ENCODE measurements at places on chromosomes 11 and 22.
A peak's percentile ranks its signal among the peaks of the same experiment; 100 is the strongest.

- DNase-seq = no peak
Observed at GRCh38 chr11:12157241-12157661, 46.9 kb downstream of the MICAL2 start.

DNA sequence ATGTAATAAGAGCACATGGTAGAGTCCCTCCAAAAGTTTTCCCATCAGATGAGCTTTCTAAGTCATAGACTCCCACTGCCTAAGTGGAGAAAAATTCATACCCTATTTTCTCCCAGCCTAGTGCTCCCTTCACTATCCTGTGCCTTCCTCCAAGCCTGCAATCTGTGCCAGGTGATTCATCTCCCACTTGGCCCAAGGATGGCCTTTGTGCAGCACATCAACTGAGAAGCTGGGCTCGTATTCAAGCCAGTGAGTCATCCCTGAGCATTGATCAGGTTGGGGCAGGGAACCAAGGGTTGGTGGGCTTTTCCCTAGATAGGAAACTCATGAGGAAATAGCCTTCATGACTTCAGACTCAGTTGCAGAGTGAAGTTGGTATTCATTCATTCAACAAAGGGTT is 64.6 kb downstream of the PANX1 start:
- DNase-seq = no peak

DNA sequence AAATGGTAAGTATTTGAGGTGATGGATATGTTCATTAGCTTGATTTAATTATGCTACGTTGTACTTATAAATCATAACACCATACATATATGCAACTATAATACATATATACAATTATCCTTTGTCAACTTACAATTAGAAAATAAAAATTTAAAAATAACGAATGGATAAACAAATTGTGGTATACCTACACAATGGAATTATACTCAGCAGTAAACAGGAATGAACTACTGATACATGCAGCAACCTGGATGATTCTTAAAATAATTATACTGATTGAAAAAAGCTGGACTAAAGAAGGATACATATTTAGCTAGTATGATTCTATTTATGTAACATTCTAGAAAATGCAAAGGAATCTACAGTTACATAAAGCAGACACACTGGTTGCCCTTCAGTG is 425.7 kb downstream of the DYNC2H1 start:
- no peak for DNase-seq

DNA sequence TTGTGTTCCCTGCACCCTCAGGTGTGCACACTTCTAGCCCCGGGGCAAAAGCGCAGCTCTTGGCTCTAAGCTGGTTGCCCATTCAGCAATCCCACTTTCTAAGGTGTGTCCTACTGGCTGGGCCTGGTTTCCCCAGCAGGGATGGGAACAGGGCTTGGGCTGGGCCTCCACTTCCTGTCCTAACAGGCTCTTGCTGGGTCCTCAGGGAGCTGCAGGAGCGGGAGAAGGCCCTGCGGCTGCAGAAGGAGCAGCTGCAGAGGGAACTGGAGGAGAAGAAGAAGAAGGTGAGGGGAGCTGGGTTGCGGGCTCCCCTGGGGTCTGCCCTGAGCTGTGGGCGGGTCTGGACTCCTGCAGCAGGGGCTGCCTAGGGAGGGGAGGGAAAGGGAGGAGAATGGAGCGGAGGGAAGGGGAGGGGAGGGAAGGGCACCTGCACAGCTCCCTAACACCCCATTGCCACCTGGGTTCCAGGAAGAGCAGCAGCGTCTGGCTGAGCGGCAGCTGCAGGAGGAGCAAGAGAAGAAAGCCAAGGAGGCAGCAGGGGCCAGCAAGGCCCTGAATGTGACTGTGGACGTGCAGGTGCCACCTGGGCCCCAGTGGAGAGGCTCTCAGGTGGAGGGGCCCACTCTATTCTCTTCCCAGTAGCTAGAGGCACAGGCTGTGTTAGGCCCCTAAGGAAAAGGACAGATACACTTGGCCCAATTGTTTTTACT is 24.6 kb downstream of the INCENP start:
- DNase-seq = no peak

DNA sequence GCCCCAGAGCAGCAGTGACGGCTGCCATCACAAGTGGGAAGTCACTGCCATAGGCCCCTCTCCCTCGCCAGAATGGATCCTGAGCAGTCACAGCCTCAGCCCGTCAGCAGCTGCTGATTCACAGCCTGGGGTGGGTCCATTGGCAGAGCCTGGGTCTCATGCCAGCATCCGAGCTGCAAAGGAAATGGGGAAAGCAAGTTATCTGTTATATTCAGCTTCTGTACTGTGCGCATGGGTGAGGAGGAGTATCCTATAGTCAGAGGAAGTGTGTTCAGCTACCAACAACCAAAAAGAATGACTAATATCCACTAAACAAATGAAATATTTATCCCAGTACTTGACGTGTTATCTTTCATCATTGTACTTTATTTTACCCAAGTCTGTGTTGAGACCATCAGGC is 119.7 kb downstream of the RCN1 start:
- DNase-seq = no peak

- DNase-seq = peak; percentile 65
Observed at GRCh38 chr11:118928870-118929500, 3.3 kb upstream of the BCL9L start.

DNA sequence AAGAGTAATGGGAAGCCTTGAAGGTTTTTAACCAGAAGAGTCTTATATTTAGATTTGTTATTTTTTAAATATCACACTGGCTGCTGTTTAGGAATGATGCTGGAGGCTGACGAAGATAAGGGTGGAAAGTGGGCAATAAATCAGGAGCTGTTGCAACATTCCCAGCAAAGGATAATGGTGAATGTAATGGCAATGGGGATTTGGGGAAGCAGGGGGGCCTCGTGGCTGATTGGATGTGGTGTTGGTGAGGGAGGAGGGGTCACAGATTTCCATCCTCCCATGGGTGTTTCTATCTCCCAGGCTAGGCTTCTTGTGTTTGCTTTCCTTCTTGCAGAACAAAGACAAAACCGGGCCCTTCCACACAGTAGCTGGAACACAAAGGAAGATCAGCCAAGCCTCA is 80.8 kb downstream of the PIWIL4 start:
- DNase-seq = no peak

GRCh38 chr22:29302402-29302680 is 4.1 kb upstream of the GAS2L1 start:
- DNase-seq = no peak

DNA sequence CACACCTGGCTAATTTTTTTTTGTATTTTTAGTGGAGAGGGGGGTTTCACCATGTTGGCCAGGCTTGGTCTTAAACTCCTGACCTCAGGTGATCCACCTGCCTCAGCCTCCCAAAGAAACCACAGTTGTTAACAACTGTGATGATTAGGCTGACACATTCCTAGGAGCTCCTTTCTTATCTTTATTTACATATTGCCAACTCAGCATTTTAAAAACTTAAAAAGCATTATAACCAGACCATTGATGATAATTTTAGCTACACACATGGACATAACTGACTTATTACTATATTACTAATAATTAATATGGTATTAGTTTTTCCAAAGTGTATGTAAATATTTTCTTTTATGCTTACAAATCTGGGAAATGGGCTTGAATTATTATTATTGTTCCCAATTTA is 82.9 kb upstream of the FAT3 start:
- no peak for DNase-seq

DNA sequence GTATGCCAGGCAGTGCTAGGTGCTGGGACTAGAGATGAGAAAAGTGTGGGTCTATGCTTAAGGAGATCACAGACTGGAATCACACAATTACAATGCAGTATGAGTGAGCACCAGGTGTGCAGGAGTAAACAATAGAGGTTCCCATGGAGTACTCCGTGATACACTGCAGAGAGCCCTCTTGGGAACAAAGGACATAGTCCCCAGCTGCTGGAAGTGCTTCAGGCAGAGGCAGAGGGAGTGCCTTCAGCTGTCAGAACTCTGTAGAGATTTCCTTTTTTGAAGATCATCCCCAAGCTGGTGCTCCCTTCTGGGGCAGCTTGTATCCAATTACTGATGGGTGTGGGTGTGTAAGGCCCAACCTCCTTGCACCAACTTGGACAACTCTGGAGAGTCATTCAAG is 143.5 kb upstream of the PLET1 start:
- DNase-seq = peak; percentile 67

- no peak for DNase-seq
Observed at GRCh38 chr11:75571625-75572024, 9.6 kb downstream of the SERPINH1 start.

GRCh38 chr22:24144056-24144777 is 37.1 kb upstream of the SUSD2 start:
- DNase-seq = no peak

- peak; percentile 12 for DNase-seq
Observed at GRCh38 chr11:1652771-1653540, 23.4 kb downstream of the KRTAP5-5 start.

DNA sequence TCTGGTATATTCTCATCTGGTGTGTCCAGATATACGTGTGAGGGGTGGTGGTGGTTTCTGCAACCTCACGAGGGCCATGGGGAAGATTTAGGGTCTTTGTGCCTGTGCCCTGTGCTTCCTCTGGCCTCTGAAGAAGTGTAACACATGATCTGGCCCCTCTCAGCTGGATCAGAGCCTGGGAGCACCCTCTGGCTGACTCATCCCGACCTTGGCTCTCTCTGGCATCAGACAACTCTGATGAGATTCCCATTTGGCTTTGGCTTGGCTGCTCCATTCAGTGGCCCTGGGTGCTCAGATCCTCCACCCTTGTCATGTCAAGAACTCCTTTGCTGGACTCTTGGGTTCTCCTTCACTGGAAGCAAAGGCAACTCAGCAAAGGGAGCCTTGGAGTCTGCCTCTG is 45.2 kb downstream of the RASSF10 start:
- no peak for DNase-seq

DNA sequence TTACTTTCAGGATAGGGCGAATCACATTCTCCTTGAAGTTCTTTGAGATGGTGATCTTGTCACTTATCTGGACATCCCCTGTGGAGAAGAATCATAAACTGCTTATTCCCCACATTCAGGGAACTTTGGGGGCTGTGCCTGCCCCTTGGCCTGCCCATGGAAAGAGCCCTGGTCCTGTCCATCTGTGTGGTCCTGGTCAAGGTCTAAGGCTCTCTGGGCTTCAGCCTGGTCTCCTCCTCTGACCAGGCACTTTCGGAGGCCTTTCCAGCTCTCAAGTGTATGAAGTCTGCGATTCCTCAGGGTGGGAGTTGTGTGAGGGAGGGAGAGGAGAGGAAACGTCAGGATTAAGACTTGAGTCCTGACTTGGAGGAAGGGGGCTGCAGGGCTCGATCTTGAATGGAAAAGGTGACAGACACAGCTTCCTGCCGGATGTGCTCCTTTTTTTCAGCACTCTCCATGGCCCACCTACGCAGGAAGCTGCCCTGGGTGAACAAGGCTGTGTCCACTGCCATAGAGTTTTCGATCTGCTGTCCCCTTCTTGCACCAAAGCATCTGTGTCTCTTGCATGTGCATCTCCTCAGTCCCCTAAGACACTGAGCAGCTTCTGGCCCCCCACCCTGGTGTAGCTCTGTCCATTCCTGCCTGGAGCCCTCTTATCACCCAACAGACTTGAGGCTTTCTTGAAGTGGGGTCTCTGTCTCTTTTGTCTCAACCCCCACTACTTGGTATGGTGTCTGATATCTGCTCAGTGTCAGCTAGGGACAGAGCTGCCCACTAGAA is 50.8 kb upstream of the PHOX2A start:
- no peak for DNase-seq

DNA sequence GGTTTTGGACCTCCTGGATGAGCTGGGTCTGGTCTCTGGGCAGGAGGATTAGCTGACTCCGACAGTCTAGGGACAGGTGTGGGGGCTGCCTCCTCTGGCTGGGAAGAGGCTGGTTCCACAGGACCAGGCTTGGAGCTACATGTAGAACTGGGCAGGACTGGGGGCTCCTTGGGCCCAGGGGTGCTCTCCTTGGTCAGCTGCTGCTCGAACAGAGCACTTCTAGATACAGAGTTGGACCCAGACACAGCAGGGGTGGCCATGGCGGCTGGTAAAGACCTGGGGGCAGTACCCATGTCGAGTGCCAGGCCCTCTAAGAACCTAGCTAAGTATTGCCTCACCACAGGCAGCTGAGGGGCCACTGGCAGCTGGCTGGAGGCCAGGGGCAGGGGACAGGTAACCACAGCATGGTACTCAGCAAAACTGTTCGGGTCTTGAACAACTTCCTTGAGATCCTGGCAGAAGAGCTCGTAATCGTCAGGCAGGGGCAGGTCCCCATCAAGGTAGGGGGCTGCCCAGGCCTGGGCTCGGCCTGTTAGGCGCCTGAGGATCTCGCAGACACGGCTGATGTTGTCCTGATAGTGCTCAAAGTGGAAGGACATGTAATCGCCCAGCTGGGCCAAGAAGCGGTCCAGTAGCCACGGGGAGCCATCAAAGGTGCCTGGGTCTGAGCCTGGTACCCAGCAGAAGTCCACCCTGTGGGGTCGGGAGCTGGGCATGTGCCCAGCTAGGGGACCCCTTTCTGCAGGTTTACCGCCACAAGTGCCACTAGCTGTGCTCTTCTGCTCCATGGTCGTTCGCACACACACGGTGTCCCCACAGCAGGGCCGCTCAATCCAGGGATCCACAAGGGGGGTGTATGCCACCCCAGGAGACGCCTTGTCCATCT is 3.1 kb downstream of the GNB1L start:
- no peak for DNase-seq

GRCh38 chr11:8038393-8038792 is 42.6 kb upstream of the TUB start:
- peak; percentile 35 for DNase-seq

- no peak for DNase-seq
Observed at GRCh38 chr11:68444566-68444965, 16.0 kb upstream of the PPP6R3 start.

GRCh38 chr11:61045271-61045670 is 57.0 kb upstream of the CD5 start:
- DNase-seq = no peak

GRCh38 chr22:45885941-45886395 is 91.0 kb downstream of the WNT7B start:
- DNase-seq = no peak

DNA sequence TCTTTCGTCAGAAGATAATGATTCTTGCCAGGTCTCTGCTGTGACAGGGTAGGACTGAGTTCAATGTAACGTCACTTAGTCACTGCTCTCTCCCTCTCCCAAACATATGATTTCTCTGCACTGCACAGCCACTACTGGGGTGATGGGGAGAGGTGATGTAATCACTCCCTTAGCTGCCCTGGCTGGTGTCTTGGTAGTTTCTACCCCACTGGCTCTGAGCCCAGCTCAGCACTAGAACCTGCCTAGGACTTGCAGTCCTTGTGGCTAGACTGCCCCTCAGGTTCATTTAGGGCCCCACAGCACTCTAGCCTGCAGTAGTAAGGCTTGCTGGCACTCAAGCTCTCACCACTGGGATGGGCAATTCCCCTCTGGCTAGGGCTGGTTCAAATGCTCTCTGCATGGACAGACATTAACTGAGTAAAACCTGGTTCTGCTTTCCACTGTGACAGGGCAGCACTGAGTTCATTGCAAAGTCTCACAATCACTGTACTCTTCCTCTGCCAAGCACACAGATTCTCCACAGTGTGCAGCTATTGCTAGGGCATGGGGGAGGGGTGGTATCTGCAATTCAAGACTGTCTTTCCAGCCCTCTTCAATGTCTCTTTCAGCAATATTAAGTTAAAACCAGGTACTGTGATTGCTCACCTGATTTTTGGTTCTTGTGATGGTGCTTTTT is 571.4 kb upstream of the FAT3 start:
- DNase-seq = no peak
